ENCODE measurements at places on chromosomes 4 and X. TPM values are rescaled to one million over a fixed set of nuclear protein-coding genes. Genes with fewer than 3 reads are reported as not detected.
A peak's percentile ranks its signal among the peaks of the same experiment; 100 is the strongest.

PPEF2 gene
- total RNA-seq, result not detected

FAM13A gene
- 91.9 TPM for total RNA-seq

COL4A6 gene
- 2.4 TPM for total RNA-seq

FAM156B gene
- total RNA-seq, result 102 TPM

SOD3 gene
- 14.0 TPM for total RNA-seq

DNA sequence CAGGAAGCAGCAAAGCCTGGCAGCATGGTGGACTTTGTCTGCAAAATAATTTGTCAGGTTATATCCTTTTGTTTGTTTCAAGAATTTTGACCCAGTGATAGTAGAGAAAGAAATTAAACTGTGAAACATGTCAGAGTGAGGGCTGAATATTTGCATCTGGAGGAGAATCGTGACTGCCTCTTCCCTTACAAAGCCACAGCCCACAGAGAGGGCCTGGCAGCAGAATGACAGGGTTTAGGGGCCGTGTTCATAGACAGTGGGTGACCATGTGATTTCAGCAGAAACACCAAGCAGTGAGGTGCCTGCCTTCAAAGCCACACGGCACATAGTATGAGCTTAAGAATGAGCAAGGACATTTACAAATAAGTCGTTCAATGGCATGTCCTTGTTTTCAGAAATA is 24.4 kb upstream of the PLAC8 start:
- H3K27me3 ChIP-seq, result no peaks in the 10 kb centered on the region
- no peaks in the 10 kb centered on the region for H3K4me1 ChIP-seq
- H3K27ac ChIP-seq, result peak overlapping the region; percentile 3
- H3K36me3 ChIP-seq, result no peaks in the 10 kb centered on the region

DNA sequence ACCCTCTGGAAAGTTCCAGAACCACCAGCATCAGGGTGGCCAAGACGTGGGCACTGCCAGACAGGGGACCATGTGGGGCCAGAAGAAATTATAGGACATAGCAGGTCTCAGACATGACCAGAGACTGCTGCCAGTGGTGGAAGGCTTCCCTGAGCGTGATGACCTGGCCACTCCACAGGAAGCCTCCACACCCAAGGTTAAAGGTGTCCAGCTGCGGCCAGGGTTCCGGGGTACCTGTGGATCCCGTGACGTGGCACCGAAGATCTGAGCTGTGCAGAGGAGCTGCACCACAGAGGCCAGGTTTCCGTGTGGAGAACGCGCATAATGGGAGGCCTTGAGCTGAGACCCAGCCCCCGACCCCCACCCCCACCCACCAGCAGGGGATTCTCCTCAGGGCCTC is 16.4 kb upstream of the CTBP1 start:
- no peak overlapping the region for H3K4me3 ChIP-seq
- no peak for DNase-seq
- H3K36me3 ChIP-seq, result no peaks in the 10 kb centered on the region

- no peak overlapping the region for H3K4me3 ChIP-seq
- no peaks in the 10 kb centered on the region for H3K27me3 ChIP-seq
- H3K4me1 ChIP-seq, result no peaks in the 10 kb centered on the region
- no peak overlapping the region for H3K27ac ChIP-seq
Observed at GRCh38 chr4:144374065-144374464, 233.5 kb upstream of the GYPA start.

Measured in Peyer's patch (tissue), 4 donors.